ENCODE measurements at places on chromosomes 5 and 9. TPM values are rescaled to one million over a fixed set of nuclear protein-coding genes. Genes with fewer than 3 reads are reported as not detected.

The ADAMTSL2 gene
- 0.10 TPM for total RNA-seq

DNA sequence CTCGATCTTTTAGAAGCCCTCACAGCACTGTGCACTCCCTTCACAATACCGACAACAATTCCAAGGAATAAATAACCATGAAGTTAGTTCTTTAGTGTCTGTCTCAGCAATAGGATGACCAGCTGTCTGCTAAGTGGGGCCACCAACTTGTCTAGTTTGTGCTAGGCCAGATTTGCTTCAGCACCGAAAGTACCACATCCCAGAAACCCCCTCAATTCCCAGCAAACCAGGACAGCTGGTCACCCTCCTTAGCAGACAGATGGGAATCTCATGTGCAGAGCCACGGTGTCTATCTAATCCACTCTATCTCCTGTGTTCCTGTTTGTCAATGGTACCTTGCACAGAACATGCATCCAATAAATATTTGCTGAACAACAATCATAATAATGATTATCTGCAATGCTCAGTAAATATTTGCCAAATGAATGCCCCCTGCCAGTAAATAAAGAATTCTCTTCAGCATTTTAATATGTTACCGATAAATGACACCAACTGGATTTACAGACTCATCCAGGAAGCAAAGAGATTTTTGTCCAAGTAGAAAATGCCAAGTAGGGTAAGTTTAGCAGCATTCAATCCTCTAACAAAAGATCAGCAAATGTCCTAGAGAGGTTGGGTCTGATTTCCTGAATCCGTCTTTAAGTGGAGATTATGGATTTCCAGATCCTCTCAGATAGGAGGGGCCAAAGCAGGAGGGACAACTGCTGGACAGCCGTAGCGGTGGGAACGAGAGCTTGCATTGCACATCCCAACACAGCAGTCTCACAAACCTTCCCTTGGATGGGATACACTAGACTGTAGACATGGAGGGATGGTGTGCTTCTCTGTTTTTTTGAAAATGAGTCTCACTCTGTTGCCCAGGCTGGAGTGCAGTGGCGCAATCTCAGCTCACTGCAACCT, 51.9 kb upstream of the ANKRD33B start:
- no peak for DNase-seq
- no peaks in the 10 kb centered on the region for H3K36me3 ChIP-seq
- H3K4me1 ChIP-seq: peaks cover 16% of the 10 kb centered on the region
- peak overlapping the region; percentile 42 for H3K27ac ChIP-seq

DNA sequence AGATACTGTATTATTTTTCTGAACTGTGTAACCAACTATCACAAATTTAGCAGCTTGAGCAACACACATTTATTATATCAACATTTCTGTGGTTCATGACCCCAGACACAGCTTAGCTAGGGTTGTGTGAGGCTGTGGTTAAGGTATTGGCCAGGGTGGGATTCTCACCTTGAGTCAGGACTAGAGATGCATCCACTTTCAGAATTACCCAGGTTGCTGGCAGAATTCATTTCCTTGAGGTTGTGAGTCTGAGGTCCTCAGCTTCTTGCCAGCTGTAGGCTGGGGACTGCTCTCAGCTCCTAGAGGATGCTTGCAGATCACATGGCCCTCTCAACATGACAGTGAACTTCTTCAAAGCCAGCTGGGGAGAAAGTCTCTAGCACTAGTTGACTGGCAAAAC, 122.5 kb upstream of the RASGRF2 start:
- H3K4me3 ChIP-seq: no peak overlapping the region
- no peaks in the 10 kb centered on the region for H3K36me3 ChIP-seq
- no peaks in the 10 kb centered on the region for H3K27me3 ChIP-seq
- H3K27ac ChIP-seq: no peak overlapping the region

DNA sequence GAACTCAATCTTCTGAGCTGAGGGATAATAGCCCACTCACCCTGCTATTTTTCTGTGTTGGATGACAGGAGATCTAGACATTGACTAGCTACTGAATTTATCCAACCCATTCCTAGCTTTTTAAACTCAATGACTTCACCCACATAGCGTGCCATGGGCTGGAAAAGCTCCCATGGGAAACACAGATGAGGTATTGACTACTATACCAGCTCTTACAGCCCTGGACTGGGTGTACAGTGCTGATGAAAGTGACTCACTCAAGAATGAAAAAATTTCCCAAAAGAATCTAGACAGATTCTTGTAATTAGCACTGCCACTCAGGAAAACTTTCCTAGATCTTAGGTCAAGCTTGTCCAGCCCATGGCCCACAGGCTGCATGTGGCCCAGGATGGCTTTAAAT, 72.7 kb upstream of the NREP start:
- no peaks in the 10 kb centered on the region for H3K4me1 ChIP-seq
- no peak overlapping the region for H3K27ac ChIP-seq
- no peak overlapping the region for H3K4me3 ChIP-seq
- H3K36me3 ChIP-seq: no peaks in the 10 kb centered on the region
- no peaks in the 10 kb centered on the region for H3K27me3 ChIP-seq

- H3K36me3 ChIP-seq: no peaks in the 10 kb centered on the region
- DNase-seq: no peak
- no peak overlapping the region for H3K4me3 ChIP-seq
- H3K27ac ChIP-seq: no peak overlapping the region
- H3K4me1 ChIP-seq: no peaks in the 10 kb centered on the region
- peaks cover 8% of the 10 kb centered on the region for H3K27me3 ChIP-seq
Observed at GRCh38 chr5:96468956-96469355, 35.9 kb upstream of the PCSK1 start.

- peaks cover 20% of the 10 kb centered on the region for H3K36me3 ChIP-seq
- H3K4me3 ChIP-seq: no peak overlapping the region
- no peaks in the 10 kb centered on the region for H3K4me1 ChIP-seq
- DNase-seq: no peak
Observed at GRCh38 chr5:41918105-41918504, 7.0 kb upstream of the FBXO4 start.
